Activated T-cell treated with anti-CD3 and anti-CD28 coated beads for 4 hours (primary cell): ENCODE measurements at places on chromosomes 16 and 17.

GRCh38 chr17:33964344-33964979 is 290.6 kb upstream of the CCL2 start:
- no peak for DNase-seq

DNA sequence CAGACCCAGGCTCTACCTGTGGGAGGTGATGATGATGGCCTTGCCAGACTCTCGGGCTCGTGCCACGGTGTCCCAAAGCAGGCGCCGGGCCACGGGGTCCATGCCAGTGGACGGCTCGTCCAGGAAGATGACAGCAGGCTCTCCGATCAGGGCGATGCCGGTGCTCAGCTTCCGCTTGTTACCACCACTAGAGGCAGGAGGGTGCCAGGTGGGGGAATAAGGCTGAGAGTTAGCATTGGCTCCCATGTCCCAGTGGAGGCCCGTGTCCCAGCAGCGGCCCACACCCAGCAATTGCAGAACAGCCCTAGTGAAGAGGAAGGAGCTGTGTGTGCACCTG is 10.3 kb upstream of the RNPS1 start:
- no peak for DNase-seq

DNA sequence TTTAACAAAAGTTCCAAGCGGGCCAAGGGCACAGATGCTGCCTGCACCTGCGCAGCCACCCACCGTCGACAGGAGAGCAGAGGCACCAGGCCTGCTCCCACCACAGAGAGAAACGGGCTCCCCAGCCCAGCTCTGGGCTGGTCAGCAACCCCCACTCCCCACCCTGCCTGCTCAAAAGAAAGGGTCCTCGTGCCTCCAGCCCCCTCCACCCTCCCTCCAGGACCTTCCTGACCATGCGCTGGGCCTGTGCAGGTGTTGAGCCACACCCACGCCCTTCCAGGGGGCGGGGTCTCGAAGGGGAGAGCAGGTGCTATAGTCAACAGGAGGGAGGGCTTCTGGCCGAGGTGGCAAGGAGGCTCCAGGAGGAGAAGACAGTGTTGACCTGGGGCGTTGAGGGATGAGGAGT is 25.3 kb downstream of the ZNF778 start:
- no peak for DNase-seq

DNA sequence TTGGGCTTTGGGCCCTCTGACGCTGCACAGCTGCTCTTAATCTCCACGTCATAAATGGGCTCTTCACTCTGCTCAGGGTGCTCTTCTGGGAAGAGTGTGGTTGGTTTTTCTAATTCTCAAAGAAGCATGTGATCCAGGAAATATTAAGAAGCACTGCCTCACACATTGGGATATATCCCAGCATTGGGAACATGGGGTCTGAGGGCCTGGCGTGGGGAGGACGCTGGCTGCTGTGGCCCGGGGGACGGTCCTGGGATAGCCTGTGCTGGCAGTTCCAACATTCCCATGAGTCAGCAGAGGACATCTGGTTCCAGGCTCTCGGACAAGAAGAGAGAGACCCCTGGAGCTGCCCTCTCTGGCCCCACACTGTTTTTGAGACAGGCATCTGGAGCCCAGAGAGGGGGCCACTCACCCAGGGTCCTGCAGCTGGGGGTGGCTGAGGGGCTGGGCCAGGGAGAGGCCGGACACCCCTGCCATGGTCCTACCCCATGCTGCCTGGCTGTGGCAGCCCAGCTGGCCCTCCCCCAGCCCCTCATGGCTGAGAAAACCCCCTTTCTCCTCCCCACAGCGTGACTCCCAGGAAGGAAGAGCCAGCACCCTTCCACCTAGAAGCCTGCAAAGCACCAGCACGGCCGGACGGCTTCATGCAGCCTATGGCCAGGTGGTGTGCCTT is 58.8 kb downstream of the NT5M start:
- DNase-seq, result no peak

- no peak for DNase-seq
These were observed 13.3 kb downstream of the JUP start for GRCh38 chr17:41773190-41773588.

DNA sequence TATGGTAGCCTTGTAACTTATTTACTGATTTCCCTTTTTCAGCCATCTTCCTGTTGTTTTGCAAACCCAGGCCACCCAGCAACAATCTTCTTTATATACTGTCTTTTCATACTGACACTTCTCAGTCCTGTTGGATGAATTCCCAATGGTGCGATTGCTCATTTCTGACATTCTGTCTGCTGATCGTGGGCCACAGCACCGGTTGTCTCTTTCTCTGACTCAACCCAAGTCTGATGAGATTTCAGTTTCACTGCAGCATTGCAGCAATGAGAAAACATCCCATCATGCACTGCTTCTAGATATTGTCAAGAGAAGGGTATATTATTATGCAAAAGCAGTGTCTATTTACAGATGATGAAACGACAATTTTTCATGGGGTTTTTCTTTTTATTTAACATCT is 349.2 kb upstream of the HSBP1 start:
- no peak for DNase-seq

DNA sequence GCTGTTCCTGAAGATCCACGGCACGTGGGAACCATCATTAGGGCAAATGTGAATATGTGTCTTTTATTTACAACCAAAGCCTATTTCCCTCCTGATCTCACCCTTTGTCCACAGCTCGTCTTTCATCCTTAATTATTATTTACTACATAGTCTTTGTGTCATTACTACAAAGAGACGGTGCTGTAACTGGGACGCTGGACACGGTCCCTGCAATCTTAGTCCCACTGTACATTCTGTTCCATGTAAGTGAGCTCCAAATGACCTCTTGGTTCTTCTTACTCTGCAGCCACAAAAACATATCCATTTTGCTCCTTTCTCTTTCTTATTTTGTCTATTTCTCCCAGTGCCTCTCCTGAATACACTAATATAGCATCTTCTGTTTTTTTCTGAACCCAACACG is 12.7 kb upstream of the KRT23 start:
- DNase-seq, result no peak

DNA sequence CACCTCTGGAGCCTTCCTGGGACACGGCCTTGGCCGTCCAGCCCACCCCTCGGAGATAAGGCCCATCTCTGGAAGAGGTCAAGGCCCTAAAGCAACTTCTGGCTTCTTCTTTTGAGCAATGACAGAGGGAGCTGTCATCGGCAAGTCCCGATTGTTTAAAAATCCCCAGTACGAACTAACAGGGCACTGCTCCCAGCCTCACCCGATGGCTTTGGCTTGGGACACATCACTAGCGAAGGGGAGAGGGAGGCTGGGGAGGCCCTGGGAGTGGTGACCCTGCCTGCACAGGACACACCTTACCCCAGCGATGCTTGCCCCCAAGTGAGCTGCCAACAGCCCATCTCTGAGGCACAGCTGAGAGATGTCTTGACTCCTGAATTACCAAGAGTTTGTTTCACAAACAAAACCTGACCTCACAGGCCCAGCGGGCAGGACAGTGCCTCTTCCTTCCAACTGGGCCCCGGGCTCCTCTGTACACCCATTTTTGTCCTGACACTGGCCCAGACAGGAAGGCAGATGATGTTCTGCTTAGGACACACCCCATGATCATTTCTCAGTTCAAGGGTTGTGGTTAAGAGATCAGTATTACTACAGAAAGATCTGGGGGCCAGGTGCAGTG is 4.8 kb downstream of the SYNGR2 start:
- no peak for DNase-seq

DNA sequence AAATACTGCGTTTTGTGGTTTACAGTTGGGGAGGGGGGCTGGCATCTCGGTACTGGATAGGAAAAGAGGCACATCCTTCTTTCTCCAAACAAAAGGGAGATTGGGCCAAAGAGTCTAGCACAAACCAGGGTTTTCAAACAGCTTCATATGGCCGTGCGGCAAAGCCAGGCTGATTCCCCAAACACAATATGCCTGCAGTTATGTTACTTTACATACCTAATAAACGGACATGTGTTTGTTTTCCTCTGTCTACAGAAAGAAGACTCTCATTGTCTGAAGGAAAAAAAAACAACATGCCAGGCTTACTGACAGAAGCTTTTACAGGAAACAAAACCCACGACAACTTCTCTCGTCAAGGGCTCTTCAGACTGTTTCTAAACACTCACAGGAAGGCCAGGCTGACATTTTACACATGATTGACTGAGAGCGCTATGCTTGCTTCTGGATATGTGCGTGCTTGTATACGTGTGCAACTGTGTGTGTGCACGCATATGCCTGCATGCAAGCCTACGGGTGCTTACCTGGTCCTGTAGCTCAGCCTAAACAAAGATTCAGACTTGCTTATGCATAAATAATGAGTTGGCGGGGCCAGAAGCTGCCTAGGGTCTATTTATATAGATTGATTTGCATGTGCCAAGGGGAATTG is 461.0 kb upstream of the C16orf82 start:
- no peak for DNase-seq

DNA sequence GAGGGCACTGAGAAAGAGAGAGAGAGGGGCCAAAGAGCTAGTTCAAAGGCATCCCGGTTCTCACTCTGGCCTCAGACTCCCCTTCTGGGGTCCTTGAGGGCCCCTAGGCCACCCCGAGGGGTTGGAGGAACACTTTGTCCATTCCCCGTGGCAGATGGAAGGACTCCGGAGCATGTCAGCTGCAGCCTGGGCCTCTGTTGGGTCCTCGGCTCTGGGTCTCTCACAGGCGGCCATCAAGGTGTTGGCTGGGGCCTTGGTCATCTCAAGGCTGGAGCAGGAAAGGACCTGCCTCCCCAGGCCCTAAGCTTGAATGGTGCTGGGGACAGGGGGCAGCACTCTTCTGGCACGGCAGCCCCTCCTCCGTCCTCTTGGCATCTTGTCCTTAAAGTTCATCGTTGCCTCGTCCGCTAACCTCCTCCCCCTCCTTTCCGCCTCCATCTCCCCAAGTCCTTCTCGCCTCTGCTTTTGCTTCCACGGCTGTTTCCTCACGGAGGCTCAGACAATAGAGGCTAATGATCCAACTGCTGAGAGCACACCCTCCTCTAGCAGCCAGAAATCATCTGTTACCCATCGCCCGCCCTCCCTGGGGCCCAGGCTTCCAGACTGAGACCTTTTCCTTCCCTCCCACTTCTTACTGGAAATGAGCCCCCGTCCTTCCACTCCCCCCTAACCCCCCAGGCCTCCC is 23.3 kb downstream of the CCR7 start:
- DNase-seq, result no peak

GRCh38 chr16:57204675-57205074 is 18.5 kb downstream of the RSPRY1 start:
- no peak for DNase-seq

DNA sequence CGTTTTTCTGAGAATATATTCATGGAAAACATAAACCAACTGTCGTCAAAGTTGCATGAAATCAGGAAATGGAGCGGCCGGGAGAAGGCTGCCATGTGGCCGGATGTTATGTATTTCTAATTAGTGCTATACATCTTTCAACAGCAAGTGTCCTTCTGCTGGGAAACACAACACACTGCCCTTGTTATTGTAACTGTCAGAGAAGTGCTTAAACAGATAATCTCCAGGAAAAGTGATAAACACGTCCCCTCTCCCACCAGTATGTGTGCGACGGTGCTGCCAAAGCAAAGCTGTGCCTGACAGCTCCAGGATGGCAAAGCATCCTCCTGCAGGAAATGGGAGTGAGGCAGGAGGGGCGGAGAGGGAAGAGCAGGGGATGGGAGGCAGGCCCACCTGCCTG is 111.8 kb downstream of the SMG6 start:
- no peak for DNase-seq

GRCh38 chr17:64399071-64399766 is 8.6 kb upstream of the PECAM1 start:
- no peak for DNase-seq

DNA sequence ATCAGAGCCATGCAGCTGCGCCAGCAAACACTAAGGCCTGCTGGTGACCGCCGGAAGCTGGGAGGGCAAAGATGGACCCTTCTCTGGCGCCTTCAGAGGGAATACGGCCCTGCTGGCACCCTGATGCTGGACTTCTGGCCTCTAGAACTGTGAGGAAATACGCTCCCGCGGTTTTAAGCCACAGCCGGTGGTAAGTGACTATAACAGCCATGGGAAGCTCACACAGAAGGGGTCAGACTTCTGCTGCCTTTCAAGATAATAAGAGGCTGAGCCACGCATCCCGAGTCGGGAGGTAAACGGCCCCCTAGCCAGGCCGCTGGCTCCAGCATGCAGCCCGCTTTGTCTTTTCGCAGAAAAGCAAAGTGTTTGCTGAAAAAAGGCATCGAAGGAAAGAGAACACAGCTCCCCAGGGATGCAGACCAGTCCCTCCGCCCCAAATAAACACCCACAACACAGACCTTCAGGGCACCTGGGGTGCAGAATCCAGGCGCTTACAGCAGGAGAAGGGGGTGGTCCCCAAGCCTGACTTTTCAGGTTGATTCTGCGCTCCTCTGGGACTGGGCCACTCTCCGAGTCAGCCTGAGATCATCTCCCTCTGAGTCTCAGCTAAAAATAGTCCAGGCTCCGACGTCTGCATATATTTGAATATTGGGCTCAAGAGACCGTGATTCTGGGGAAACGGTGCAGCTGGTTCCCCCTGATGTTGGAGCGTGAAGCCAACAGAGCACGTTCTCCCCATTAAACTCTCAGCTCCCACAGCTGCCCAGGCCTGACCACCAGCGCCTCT is 89.7 kb downstream of the MGAT5B start:
- DNase-seq, result no peak

GRCh38 chr17:4969047-4969550 is 1.5 kb upstream of the SPAG7 start:
- DNase-seq, result no peak

GRCh38 chr17:80195141-80195540 is 25.0 kb downstream of the SGSH start:
- DNase-seq, result no peak

GRCh38 chr17:30074730-30075129 is 41.9 kb upstream of the NSRP1 start:
- DNase-seq, result no peak

GRCh38 chr16:391885-392335 is 5.1 kb upstream of the NME4 start:
- DNase-seq, result peak; percentile 66

GRCh38 chr17:40577611-40578065 is 12.4 kb upstream of the CCR7 start:
- no peak for DNase-seq

- DNase-seq, result no peak
These were observed 511 bp upstream of the LIG3 start for GRCh38 chr17:34979650-34980352.

GRCh38 chr17:37772982-37773381 is 28.1 kb upstream of the HNF1B start:
- no peak for DNase-seq

DNA sequence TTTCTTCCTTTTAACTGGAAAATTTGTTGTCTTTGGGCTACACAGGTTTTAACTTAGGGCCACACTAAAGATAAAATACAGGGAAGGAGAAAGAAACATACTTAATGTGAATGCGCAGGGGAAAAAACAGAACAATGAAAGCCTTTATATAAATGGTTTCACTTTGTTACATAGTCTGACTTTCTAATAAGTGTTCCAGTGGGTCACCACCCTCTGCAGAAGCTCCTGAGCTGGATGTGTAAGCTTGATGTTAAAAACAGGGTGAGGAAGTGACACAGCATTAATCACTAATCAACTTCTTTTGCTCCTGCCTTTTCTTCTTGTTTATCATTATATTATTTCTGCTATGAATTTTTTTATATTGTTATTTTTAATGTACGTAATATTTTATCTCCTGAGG is 445.6 kb upstream of the CA10 start:
- no peak for DNase-seq

- no peak for DNase-seq
These were observed 13.1 kb downstream of the TBC1D24 start for GRCh38 chr16:2487903-2488531.

- DNase-seq, result no peak
These were observed 374.8 kb downstream of the SLC39A11 start for GRCh38 chr17:72717676-72718075.
